Kidney glomerular epithelial cell (primary cell): ENCODE measurements at places on chromosomes 4 and X.

DNA sequence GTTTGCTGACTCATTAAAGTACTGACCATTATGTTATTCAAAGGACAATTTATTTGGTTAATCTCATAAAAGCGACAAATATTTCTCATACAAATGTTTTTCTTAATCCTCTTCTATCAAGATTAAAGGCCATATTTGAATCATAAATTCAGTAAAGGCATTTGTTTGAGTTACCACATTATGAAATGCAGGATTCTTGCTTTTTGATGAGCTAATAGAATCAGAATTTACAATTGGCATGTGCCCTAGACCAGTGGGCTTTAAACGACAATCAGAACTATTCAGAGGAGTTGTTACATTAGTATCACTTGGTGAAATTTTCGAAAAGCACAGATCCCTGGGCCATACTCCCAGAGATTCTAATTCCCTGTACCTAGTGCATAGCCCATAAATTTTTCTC lies 55.3 kb downstream of the KLHL4 start:
- no peak for DNase-seq

GRCh38 chrX:69501429-69501828 lies 2.7 kb upstream of the NALF2 start:
- DNase-seq = no peak

DNA sequence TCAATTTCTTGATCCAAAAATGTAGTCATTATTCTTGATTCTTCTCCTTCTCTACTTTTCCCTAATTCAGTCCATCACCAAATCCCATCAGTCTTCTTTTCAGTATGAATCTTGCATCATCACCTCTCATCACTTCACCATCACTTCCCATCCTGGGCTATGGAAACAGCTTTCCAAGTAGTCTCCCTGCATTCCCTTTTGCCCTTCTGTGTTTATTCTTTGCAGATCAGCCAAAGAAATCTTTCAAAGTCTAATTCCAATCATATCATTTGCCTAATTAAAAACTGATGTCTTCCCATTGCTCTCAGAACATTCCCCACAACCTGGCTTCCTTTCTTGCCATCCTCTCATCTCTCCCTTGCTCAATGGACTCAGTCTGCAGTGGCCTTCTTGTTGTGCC lies 201.7 kb upstream of the ADAMTS3 start:
- DNase-seq = no peak

DNA sequence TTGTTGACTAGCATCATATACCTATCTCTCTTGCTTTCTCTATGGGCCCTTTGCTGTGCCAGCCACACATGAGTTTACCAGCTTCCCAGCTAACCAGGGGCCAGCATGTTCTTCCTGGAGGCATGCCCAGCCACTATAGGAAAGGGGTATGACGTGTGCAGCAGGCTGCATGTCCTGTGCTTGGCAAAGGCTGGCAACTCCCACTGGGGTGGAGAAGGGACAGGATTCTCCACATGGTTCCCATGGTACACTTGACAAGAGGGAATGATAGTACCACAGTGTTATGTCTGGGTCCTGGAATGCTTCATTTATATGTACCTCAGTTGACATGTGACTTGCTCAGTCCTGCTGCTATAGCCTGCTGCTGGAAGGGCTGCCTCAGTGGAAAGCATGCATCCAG lies 78.8 kb downstream of the TMEM164 start:
- no peak for DNase-seq

- DNase-seq = no peak
Measured at GRCh38 chr4:83213640-83214039, 71.0 kb downstream of the COQ2 start.

DNA sequence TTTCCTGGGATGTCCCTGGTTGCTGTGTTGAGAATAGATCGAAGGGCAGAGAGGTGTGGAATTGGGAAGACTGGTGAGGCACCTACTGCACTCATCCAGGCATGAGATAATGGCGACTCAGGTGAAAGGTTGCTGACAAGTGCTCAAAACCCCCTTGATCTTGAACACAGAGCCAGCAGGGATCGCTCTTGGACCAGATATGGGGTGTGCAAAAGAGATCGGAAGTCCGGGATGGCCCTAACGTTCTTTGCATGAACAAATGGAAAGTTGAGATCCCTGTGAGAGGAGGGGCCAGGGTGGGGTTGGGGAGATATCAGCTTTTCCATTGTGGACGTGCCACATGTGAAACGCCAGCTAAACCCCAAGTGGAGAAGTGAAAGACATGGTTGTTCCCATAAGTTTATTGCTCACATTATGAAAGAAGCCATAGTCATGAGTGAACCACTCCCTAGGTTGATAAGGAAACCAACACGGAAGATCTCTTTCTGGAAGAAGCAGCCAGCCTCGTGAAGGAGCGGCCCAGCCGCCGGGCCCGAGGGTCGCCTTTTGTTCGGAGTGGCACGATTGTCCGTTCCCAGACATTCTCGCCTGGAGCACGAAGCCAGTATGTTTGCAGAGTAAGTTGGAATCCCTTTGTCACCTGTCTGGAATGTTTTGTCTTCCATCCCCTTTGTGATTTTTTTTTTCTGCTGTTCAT lies 22.6 kb upstream of the CLCN4 start:
- no peak for DNase-seq

GRCh38 chr4:123841447-123842121 lies 445.0 kb downstream of the SPRY1 start:
- DNase-seq = no peak

DNA sequence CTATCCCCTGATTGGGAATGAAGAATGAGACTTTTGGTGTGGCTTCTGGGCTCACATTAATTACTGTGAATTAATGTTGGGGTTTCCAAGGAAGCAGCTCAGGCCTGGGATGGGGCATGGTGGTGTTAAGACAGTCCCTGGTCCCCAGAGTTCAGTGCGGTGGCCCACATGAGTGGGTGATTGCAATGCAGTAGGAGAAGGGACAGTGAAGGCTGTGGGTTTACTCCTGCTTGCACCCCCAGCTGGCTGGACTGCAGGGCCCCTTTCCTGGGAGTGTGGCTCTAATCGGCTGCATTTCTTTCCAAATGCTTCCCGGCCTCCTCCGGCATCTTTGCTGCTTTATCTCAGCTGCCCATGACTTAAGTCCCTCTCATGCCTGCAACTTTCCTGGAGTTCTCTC lies 28.2 kb upstream of the GPR78 start:
- no peak for DNase-seq

- peak; percentile 11 for DNase-seq
Measured at GRCh38 chr4:144179152-144179739, 38.7 kb upstream of the GYPA start.

GRCh38 chr4:13888112-13888511 lies 260.6 kb upstream of the BOD1L1 start:
- DNase-seq = peak; percentile 61

DNA sequence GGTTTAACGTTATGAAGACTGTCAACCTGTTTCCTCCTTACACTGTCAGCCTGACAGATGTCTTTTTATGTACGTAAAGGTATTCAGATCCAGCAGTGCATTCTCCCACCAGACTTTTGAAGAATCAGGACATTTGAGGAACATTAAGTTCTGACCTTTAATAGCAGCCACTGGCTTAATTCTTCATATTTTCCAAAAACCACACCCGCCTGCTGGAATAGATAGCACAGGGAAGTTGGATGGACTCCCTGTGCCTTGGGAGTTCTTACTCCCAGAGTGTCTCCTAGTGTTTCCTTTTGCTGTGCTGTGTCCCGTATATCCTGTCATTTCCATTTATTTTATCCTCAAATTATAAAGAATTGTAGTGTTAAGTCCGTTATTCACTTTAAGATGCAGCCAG lies 94.5 kb downstream of the AFF1 start:
- DNase-seq = no peak

- DNase-seq = no peak
Measured at GRCh38 chr4:98528882-98529281, 129.5 kb downstream of the TSPAN5 start.

- no peak for DNase-seq
Measured at GRCh38 chr4:8897251-8898167, 25.9 kb upstream of the HMX1 start.

- no peak for DNase-seq
Measured at GRCh38 chr4:121176082-121176934, 12.2 kb upstream of the TNIP3 start.

DNA sequence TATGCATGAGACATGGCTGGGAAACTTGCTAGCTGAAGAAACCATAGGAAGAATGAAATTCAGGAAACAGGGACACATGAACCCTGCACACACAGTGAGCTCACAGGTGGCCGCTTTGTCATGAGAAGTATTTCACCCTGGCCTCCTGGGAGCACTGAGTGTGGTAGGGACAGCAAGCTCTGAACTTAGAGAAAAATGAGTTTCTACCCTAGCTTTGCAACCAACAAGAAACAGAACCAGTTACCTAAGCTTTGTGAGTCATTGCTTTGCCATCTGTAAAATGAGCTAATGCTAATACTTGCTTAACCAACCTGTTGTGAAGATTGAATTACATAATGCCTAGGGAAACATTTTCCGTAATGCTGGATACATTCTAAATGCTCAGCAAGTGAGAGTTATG lies 206.6 kb upstream of the HS3ST1 start:
- DNase-seq = peak; percentile 90

GRCh38 chr4:146930673-146931072 lies 15.0 kb downstream of the TTC29 start:
- no peak for DNase-seq

DNA sequence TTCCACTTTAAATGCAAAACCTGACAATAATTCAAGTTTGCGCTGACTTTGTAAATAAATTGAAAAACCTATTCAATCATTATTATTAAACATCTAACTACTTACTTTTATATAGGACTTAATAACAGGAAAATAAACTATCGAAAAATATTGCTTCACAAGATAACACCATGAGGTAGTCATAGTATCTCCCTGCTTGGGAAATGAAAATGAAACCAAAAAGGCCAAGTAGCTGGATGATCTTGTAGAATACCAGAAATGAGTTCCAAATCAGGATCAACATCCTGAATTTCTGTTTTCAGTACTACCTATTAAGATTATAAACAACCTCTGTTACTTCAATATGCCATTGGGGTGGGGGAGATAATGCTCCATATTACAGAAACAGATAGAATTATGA lies 58.9 kb downstream of the CHIC2 start:
- DNase-seq = peak; percentile 36

GRCh38 chr4:37392521-37393255 lies 148.1 kb downstream of the NWD2 start:
- no peak for DNase-seq

DNA sequence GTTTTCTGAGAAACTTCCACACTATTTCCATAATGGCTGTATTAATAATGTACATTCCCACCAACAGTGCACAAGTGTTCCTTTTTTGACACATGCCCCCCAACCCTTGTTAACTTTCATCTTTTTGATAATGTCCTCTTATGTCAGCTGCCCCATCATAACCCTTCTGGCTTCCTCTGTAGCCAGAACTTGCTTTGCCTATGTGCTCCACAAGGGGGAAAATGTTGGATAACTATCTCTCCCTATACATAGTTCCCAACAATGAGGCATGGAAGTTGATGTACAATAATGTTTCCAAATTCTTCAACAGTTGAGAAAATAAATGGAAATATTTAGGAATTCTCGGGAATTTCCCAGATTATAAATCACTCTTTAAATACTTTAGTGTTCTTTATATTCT lies 142.9 kb downstream of the ASB9 start:
- no peak for DNase-seq

DNA sequence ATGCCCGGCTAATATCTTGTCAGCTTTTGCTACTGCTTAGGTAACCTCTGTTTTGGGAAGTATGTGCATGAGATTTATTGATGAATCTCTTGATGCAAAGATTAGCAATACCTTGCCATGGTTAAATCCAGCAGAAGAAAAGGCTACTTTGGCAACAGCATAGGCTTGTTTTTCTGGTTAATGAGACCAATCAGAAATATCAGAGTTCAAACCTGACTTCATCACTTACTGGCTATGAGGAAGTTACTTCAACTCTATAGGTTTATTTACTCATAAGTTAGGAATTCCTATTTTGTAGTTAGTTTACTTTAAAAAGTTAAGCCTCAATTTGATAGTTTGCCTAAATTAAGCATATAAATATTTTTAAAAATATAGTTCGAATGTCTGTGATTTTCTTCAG lies 93.1 kb downstream of the PDLIM5 start:
- DNase-seq = no peak

- DNase-seq = no peak
Measured at GRCh38 chrX:29962061-29962460, 253.3 kb upstream of the MAGEB2 start.

DNA sequence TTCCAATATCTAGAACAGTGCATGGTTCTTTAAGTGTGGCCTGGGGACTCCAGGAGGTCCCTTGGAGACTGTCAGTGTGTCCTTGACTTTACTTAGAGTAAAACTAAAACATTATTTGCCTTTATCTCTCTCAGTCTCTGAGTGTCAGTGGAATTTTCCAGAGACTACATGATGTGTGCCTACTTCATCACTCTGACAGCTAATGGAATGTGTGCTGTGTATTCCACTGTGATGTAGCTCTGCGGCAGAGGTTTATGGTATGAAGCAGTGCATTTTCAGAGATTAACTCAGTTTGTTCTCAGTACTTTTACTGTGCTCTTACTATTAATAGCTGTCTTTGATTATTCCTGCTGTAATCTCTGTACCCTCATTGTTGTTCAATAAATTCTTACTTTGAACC lies 85.6 kb downstream of the MANBA start:
- DNase-seq = no peak

DNA sequence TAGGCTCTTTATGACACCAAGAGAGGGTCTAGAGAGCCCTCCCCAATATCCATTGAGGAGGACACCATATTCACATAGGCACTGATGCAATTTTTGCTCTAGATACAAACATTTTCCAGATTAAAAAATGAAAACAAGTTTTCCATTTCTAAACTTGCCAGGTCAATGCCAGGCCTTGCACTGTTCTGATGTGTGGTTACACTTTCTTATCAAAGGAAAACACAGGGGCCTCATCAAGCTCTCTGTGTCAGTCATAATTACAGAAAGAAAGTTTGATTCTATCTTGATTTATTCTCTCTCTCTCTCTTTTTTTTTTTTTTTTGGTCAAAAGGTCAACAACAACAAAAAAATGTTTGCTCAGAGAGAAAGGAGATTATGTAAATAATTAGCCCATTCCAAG lies 80.2 kb upstream of the ACSL4 start:
- no peak for DNase-seq

- DNase-seq = no peak
Measured at GRCh38 chr4:83629945-83630721, 94.2 kb downstream of the GPAT3 start.

DNA sequence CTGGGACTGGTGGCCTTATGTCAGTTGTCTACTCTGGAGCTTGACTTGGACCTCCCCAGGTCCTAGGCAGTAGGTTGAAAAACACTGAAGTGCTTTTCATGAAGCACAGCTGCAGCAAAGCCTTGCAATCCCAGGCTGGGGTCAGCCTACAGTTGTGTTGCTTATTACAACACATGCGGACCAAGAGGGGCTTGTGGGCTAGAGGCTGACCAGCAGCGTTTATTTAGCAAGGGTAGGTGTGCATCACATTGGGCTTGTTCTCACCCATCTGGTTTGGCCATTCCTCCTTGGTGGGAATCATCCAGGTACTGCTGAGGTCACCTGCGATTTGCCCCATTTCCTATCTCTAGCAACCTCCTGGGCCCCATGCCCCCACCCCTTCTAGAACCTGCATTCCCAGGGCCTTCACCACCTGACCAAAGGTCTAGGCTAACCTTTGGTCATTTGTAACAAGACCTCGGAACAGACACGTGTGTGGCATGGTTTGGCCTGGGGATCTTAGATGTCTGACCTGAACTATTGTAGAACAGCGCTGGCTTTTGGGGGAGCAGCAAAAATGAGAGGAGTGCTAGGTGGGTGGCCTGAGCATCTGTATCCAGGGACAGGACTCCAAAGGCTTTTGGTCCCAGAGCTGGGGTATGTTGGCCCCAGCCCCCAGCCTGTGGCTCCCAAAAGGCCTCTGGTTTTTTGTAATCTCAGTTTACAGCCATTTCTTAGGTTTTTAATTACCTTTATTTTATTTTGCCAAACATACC lies 3.0 kb downstream of the RPL10 start:
- no peak for DNase-seq

- DNase-seq = no peak
Measured at GRCh38 chrX:121581885-121582284, 534.5 kb downstream of the GLUD2 start.
